ENCODE measurements at places on chromosomes 3 and 15.

DNA sequence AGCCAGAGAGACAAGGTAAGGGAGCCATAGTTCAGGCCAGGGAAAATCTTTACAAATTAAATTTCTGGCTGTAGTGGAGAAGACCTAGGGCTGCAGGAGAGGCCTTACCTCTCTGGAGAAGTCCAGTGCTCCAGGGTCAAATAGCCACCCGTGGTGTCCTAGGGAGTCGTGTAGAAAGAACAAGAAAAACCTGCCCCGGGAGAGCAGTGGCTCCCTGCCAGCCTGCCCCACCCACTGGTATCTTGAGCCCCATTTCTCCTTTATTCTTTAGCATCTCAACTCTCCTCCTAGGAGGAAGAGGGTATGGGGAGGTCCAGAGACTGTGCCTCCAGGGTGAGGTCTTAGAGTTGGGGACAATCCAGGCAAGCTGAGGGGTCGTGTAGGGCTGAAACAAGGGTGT lies 32.1 kb upstream of the NTRK3 start:
- no peak for DNase-seq

DNA sequence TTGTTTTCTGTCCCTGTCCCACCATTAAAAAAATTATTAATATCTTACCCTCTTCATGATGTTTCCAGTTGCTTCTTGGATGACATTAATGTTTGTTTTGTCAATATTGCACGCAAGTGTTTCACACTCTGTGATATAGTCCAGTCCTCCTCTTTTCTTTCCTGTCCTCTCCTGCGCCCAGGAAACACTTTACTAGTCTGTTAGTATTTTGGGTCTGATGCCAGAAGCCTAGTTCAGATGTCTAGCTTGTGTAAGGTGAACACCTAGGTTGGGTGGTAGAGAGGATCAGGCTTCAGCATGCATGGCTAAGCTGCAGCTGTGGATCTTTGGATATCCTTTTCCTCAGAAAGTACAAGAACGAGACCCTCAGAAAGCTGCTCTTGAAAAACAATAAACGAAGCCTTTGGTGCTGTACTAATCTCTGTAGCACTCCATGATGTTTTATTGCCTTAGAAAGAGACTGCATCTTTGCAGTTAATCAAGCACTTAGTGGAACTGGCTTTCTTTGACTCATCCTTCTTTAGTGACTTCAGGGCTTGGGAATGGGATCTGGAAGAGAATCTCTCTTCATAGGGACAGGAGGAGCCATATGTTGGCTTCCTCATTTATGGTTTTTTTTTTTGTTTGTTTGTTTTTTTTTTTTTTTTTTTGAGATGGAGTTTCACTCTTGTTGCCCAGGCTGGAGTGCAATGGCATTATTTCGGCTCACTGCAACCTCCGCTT lies 253.4 kb downstream of the LPP start:
- DNase-seq, result no peak

DNA sequence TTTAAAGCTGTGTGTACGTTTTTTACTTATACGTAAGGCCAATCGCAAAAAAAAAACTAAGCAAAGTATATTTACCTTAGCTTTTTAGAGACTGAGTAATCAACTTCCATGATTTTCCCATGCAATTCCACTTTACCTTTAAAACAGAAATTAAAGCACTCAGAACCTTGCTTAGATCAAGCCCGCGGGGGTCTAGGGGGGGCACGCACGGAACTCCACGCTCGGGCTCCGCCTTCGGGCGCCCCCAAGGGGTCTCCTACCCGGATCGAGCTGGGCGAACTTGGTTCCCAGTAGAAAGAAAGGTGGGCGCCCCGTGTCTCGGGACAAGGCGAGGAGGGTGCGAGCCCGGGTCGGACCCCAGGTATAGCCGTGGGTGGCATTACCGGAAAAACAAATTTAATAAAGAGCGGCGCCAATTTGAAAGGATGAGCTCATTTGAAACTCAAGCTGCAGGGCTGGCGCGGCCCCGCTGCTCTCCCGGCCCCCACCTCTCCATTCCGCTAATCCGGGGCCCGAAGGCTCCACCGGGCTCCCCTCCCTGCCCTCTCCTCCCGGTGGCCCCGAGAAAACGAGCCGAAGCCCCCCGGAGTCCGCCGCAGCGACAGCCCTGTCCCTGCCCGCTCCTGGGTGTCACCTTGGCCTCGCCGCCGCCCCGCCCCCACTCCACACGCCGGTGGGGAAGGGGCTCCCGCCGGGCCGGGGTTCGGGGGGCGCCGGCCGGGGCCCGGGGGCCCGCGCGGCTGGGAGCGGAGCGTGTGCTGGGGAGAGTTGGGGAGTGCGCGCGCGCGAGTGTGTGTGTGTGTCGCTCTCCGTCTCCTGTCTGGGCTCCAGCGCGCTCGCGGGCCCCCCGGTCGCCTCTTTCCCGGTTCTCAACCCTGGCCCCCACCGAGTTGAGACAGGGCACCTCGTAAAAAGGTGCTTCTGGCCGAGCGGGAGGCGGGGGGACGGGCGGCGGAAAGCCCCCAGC lies 1.5 kb downstream of the IGF2BP2 start:
- no peak for DNase-seq

DNA sequence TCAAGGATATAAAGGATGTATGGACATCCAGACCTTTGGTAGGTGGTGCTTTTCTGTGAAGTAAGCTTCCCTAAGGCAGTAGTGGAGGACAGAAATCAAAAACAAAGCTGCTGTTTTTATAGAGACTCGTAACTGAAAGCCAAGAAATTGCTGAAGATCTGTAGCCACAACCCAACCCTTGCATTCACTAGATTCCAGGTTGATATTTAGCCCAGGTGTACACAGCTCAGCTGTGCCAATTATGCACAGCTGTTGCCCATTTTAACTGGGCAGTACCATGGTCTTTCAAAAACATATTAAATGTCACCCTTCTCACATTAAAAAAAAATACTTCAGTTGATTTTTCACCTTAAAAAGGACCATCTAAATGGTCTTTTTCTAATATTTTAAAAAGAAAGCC lies 75.8 kb downstream of the CNTN3 start:
- no peak for DNase-seq

DNA sequence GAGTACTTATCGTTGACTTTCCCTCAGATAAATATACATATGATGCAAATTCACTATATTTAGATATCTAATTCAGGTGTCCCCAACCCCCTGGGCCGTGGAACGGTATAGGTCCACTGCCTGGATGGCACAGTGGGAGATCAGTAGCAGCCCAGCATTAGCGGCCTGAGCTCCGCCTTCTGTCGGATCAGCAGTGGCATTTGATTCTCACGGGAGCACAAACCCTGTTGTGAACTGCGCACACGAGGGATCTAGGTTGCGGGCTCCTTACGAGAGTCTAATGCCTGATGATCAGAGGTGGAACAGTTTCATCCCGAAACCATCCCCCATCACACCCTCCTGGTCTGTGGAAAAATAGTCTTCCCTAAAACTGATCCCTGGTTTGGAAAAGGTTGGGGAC lies 6.9 kb downstream of the KNL1 start:
- no peak for DNase-seq

GRCh38 chr3:25403968-25404367 lies 24.1 kb upstream of the RARB start:
- no peak for DNase-seq

DNA sequence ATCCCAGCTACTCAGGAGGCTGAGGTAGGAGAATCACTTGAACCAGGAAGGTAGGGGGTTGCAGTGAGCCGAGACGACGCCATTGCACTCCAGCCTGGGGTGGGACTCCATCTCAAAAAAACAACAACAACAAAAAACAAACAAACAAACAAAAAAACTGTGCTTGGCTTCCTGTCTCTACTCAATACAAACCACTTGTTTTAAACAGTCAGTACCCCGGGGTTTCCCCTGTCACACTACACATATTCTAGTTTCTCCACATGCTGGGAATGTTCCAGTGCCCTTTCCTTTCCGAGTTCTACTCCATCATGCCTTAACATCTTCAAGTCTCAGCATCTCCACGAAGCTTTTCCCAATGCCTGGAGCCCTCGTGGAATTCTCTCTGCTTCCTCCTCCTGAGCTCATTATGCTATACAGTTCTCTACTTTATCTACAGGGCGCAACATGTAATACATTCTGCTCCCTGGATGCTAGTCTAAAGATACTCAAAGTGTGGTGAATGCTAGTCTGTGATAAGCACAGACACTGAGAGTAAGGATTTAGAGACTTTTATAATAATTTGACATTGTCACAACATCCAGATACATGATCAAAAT lies 7.8 kb downstream of the EMC3 start:
- DNase-seq, result no peak

GRCh38 chr3:137264071-137264820 lies 306.5 kb downstream of the IL20RB start:
- no peak for DNase-seq

- no peak for DNase-seq
Measured at GRCh38 chr3:194303749-194304148, 47.4 kb downstream of the CPN2 start.

- no peak for DNase-seq
Measured at GRCh38 chr15:59177317-59177660, 29.4 kb upstream of the LDHAL6B start.

DNA sequence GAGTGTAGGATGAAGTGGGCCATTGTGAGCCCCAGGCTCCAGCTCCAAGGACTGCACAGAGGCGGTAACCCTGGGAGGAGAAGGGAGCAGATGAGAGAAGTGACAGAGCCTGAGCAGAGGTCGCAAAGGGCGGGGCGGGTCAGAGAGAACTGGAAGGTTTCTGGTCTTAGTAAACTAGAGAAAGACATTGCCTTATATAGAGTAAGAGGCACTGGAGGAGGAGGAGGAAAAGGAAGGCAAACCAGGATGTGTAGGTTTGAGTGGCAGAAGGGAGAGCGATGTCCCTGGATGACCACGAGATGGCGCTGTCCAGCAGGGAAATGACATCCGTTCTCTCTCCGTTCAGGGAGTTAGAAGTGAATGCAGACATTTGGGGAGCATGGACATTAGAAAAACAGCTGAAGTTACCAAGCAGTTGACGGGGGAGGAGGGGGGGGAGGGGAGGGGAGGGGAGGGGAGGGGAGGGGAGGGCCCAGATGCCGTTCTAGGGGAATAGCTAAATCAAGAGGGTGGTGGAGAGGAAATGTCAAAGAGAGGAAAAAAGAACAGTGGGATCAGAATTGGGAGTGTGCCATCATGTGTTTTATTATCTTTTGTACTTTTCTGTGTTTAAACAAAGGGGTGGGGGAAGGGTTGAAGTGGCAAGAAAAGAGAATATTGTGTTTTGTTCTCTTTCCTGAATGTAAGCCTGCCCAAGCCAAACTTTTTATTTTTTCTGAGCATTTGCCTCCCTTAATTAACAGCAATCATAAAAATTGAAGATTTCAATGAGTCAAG lies 48.8 kb downstream of the STARD5 start:
- peak; percentile 75 for DNase-seq

- DNase-seq, result no peak
Measured at GRCh38 chr3:105850593-105850992, 18.2 kb downstream of the CBLB start.

GRCh38 chr3:136078421-136079364 lies 113.2 kb downstream of the PPP2R3A start:
- DNase-seq, result no peak

- peak; percentile 58 for DNase-seq
Measured at GRCh38 chr3:119018690-119019463, 15.8 kb downstream of the IGSF11 start.

GRCh38 chr3:108342837-108343486 lies 46.6 kb downstream of the HHLA2 start:
- no peak for DNase-seq

- DNase-seq, result no peak
Measured at GRCh38 chr3:169146866-169147237, 516.7 kb downstream of the MECOM start.

DNA sequence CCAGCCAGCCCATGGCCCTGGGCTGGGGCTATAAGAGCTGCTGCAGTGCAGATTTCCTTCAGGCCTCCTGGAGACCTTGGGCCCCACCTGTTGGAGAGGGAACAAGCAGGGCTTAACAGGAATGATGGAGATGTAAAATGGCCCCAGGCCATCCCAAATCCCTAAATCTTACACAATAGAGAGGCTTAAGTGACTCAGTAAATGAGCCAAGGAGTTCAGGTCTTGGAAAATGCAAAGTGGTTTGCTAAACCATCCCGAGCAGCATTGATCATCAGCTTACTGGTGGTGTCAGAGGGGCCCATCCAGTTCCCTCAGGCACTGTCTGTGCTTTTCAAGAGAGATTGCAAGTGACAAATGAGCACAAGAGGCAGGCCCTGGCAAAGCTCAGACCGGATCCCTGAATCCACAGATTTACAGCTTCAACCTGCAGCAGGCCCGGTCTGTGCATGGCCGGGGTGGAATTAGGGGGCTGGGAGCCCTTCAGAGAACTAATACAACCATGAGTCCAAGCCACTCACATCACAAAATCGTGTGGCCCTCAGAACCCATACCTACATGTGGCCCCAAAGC lies 325.4 kb downstream of the UACA start:
- DNase-seq, result no peak

GRCh38 chr15:101660005-101660404 lies 7.8 kb upstream of the TM2D3 start:
- DNase-seq, result no peak

DNA sequence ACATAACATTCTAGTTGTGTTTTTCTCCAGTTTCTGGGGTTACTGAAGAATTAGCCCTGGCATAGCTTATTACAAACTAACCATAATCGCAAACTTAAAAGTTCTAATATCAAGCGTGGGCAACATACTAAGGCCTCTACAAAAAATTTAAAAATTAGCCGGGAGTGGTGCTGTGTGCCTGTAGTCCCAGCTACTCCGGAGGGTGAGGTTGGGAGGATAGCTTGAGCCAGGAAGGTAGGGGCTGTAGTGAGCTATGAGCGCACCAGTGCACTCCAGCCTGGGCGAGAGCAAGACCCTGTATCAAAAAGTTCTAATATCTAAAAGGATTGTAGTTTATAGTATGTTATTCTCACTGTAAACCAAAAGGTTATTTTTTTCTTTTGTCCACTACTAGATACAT lies 1.1 kb downstream of the OIP5 start:
- no peak for DNase-seq

DNA sequence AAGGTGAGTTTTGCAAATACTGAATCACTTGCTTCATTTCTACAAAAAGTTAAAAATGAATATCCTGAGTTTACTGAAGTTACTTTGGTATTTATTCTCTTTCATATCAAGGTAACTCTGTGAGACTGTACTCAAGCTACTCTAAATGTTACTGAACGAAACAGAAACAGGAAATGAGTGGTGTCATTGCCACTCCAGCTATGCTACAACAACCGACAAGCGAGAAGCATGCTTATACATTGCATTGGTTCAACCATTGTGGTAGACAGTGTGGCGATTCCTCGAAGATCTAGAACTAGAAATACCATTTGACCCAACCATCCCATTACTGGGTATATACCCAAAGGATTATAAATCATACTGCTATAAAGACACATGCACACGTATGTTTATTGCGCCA lies 313.2 kb upstream of the THBS1 start:
- no peak for DNase-seq

Measured in occipital lobe (tissue), 3 donors.